ENCODE measurements at places on chromosomes 2 and 18.

- DNase-seq, result no peak
Observed at GRCh38 chr2:23454501-23455120, 69.6 kb downstream of the KLHL29 start.

- DNase-seq, result no peak
Observed at GRCh38 chr2:129880971-129881370, 98.5 kb upstream of the RAB6C start.

- no peak for DNase-seq
Observed at GRCh38 chr2:148967578-148967977, 70.9 kb upstream of the LYPD6B start.

- no peak for DNase-seq
Observed at GRCh38 chr2:7732497-7732896, 815.3 kb downstream of the RNF144A start.

GRCh38 chr18:46296656-46297055 is 192.5 kb downstream of the HAUS1 start:
- DNase-seq, result no peak

GRCh38 chr2:620471-621302 is 56.5 kb downstream of the TMEM18 start:
- no peak for DNase-seq

- no peak for DNase-seq
Observed at GRCh38 chr2:128646091-128646490, 327.4 kb upstream of the HS6ST1 start.

DNA sequence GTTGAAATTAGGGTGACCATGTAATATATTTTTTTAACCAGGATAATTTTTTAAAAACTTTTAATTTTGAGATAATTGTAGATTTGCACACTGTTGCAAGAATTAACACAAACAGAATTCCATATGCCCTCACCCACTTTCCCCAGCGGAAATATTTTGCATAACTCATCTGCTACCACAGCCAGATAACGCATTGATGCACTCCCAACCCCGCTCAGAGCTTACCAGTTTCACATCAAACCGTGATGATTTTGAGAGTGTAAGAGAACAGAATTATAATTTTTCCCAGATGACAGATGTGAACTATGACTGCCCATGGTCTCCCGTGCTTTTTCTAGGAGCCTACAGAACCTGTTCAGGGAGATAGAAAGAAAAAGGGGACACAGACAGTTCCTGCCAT is 35.2 kb upstream of the LDLRAD4 start:
- no peak for DNase-seq

- DNase-seq, result peak; percentile 25
Observed at GRCh38 chr18:42365591-42365990, 410.6 kb downstream of the PIK3C3 start.

DNA sequence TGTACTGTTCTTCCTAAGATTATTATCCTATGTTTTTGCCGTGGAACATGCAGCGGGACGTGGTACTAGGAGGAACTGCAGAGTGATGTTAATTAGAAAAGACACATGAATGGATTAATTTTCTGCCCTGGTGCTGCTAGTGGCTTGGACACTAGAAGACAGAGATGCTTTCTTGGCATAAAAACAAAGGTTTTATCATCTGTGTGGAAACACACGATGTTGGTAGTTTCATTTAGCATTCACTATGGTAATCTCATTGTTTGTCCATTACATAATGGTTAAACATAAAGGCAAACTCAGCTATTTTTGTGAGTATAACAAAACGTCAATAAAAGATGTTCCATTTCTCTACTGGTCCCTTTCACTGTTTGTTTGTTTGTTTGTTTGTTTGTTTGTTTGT is 22.8 kb downstream of the COL6A3 start:
- DNase-seq, result no peak

GRCh38 chr2:100929147-100929546 is 72.9 kb upstream of the RPL31 start:
- no peak for DNase-seq

DNA sequence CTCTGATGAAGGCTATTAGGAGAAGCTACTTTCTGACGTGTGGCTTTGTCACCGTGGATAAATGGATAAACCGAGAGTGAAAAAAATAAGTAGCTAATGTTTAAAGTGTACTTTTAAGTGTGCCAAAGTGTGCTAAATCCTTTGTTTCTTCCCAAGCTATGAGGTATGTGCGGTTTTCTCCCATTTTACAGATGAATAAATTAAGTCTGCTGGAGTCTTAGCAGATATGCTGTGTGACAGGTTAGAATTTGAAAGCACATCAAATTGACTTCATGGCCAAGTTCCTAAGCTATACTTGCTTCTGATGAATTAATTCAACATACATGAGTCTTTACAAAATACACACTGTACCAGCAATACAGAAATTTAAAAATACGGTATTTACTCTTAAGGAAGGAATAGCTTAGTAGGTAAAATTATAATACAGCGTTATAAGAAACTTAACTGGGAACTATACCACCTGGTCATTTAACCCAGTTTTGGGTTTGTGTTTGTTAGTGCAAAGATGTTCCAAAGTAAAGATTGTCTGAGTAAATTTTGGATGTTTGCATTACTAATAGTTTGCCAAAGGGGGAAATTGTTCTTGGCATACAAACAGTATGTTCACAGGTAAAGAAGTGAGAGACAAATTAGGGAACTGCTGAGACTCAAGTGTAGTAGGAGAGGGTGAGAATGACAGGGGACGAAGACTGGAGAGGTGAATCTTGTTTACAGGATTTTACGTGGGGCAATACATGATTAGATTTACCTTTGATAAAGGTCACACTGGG is 1.4 kb downstream of the AGPS start:
- DNase-seq, result no peak

DNA sequence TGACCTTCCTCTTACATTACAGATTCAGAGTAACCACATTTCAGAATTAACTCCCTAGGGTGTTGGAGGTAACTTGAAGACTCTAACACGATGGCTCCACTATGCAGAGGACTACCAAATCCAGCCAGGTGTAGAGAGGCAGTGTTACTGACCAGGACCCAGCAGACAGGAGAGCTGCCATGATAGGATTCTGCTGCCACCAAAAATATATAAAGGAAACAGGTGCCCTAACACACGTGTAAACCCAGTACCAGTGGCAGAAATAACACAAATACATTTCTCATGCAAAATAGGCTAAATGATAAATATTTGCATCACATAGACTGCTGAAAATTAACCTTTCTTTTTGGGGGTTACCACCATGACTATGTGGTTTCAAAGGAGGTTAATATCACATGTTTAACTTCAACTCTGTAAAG is 7.0 kb downstream of the ZBTB14 start:
- DNase-seq, result no peak

DNA sequence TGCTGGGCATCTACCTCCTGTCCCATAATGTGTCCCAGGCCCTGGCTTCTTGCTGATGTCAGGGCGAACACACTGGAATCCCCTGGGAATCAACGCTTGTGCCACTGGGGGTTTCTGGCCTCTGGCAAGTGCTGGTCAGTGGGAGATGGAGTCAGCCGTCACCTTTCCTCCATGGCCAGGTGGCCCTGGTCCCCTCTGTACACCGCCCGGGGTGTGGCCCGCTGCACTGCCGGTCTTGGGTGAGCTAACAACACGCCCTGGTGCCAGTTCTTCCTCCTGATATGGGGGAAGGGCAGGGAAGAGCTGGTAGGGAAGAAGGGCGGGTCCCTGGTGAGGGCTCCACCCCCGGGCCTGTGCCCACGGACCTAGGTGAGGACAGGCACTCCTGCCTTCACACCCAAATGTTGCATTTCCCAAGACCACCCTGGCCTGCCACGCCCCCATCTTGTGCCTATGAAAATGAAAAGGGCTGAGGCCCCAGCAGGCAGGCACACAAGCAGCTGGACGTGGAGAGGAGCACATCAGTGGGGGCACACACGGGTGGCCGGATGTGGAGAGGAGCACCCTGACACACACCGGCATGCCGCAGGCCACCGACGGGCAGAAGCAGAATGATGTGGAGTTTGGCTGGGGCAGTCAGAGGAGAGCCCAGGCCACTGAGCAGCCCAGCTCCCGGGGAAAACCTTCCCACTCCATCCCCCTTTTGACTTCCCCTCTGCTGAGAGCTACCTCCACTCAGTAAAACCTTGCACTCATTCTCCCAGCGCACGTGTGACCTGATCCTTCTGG is 140.5 kb downstream of the ASB1 start:
- DNase-seq, result no peak

DNA sequence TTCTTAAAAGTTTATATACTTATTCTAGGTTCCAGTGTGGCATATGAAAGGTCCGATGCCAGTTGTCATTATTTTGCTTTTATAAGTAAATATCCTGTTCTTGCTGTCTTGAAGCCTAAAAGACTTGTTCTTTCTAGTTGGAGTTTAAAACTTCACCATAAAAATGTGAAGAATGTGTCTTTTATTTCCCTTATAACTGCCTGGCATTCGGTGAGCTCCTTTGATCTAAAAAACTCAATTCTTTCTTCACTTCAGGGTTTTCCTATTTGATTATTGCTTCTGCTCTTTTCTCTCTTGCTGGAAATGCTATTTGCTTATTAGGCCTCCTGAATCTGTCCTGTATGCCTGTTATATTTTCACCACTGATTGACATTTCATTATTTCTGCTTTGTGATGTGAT is 51.6 kb downstream of the TSPYL6 start:
- DNase-seq, result no peak

GRCh38 chr2:110873056-110873502 is 140.7 kb downstream of the ACOXL start:
- no peak for DNase-seq

DNA sequence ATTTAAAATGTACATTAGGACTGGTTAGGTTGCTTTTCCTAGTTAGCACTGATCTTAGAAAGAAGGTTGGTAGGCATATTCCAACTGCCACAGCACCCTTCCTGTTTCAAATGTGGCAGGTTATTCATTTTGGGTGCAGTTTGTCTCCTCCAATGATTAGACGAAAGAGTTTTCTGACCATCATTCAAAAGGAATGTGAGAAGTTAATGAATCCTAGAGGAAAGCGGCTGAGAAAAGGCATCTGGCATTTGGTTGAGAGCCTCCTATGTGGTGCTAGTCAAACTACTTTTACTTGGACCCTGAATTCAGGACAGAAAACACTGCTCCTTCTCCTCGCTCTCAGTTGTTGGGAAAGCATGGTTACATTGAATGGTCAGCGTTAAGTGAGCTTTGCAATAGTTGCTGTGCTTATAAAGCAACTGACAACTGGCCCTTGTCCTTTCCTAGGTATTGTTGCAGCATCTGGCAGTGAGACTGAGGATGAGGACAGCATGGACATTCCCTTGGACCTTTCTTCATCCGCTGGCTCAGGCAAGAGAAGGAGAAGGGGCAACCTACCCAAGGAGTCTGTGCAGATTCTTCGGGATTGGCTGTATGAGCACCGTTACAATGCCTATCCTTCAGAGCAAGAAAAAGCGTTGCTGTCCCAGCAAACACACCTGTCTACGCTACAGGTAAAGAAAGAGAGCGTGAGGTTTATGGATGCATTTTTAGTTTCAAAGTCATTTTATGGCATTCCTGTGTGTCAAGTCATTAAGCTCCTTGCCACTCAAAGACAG is 6.1 kb downstream of the TGIF1 start:
- DNase-seq, result peak; percentile 94

DNA sequence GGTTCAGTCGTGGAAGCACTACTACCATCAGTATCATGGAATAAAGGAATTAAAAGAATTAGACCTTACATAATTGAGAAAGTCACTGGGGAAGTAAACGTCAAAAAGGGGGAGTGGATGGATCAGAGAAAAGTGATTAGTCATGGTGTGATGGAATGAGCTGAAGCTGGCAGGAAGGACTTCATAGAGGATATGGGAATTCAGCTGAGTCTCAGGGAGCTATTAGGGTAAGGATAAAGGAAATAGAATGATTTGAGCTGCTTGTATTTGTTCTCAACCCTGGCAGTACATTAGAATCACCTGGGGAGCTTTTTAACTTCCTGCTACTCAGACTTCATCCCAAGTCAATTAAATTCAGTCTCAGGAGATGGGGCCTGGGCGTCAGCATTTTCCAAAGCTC is 53.4 kb upstream of the SETBP1 start:
- peak; percentile 68 for DNase-seq

- DNase-seq, result peak; percentile 90
Observed at GRCh38 chr2:233544200-233544610, 22.4 kb downstream of the USP40 start.

DNA sequence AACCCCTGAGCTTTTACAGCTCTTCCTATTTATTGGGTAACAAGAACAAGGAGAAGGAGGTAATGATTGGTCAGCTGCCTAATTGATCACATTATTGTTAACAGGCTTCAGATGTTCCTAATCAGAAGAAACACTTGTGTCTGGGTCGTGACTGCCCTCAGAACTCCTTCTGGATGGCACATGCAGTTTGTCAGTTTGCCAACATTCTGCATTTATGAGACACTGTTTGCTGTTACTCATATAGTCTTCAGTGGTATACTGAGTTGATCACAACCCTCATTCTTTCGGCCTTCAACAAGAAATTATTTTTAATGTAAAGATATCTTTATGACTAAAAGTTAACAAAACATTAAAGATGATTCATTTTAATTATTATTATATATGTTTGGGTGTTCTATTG is 95.7 kb upstream of the DOCK10 start:
- no peak for DNase-seq

- DNase-seq, result no peak
Observed at GRCh38 chr18:69649684-69650083, 249.0 kb downstream of the DOK6 start.
